ENCODE measurements at places on chromosomes 3 and 15. TPM values are rescaled to one million over a fixed set of nuclear protein-coding genes. Genes with fewer than 3 reads are reported as not detected.

GRCh38 chr15:32028921-32029320 lies 1.4 kb upstream of the CHRNA7 start:
- no peak for DNase-seq

GRCh38 chr3:62604751-62605351 lies 231.5 kb upstream of the FEZF2 start:
- no peak for DNase-seq

- DNase-seq, result no peak
These were observed 41.2 kb downstream of the TIMP4 start for GRCh38 chr3:12117473-12117872.

DNA sequence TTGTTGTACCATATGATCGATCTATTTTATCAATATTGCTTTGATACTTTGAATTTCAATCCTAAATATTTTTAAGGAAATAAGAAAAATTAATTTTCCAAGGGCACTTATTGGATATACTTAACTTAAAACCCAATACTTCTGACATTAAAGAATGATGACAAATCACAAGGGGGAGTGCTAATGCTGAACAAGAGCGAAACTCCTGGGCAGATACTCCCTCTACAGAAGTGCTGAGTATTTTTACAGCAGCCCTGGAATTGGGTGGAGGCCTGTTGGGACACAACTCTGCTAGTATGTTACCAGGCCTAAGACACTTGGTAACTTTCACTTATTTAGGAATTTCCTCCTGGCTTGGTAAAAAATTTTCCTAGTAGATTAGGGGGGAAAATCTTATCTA lies 46.2 kb downstream of the DENND6A start:
- no peak for DNase-seq

GRCh38 chr3:162547321-162547720 lies 1050.7 kb downstream of the OTOL1 start:
- DNase-seq, result no peak

The STXBP5L gene
- not detected for total RNA-seq

The SLC22A14 gene
- 0.31 TPM for total RNA-seq

The FAM227B gene
- 7.5 TPM for total RNA-seq

DNA sequence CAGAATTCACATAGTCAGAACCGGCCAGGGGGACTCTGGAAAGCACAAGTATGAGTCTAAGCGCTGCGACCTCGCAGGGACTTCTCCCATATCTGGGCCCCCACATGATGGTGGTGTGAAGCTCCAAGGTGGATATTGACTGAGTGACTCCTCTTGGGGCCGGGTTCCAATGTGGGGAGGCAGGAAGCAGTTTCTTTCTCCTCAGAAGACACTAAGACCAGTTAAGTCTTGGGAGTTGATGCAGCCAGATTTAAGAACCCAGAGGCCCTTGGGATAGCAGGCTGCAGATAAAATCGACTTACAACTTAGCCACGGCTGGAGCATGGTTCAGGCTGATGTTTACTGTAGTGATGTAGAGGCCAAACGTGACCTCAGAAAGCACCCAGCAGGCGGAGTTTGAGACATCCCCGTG lies 55.4 kb upstream of the KLF13 start:
- no peak for DNase-seq

- DNase-seq, result no peak
These were observed 31.7 kb upstream of the ATG7 start for GRCh38 chr3:11240496-11240895.

The SERPINI2 gene
- total RNA-seq, result not detected

- DNase-seq, result peak; percentile 81
These were observed 20.6 kb downstream of the CDCP1 start for GRCh38 chr3:45125550-45126026.

DNA sequence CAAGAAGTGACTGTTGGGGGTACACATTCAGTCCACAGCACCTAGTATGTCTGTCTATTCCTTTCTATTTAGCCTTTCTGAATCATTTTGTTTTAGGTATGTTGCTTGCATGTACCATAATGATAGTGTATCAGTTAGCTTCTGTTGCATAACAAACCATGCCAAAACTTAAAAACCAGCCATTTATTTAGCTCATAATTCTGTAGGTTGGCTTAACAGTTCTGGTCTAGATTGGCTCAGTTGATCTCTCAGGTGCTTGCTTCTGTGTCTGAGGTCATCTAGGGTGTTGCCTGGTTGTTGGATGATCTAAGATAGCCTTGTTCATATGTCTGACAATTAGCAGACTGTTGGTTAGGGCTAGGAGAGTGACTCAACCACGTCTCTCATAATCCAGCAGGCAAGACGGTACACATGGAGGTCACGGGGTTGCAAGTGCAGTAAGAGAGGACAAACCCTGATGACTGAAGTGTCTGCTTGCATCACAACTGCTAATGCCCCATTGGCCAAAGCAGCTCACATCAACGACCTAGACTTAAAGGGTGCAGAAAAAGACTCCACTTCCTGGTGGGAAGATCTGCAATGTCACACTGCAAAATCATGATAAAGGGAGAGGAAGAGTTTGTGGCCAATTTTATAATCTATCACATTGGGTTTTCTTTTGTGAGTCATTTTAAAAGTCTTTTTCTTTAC lies 6.8 kb upstream of the PDCD6IP start:
- no peak for DNase-seq

- no peak for DNase-seq
These were observed 43.2 kb upstream of the RAB6B start for GRCh38 chr3:133938770-133939462.

The SLC9A9 gene
- total RNA-seq, result 3.8 TPM

The RTP1 gene
- total RNA-seq, result not detected

DNA sequence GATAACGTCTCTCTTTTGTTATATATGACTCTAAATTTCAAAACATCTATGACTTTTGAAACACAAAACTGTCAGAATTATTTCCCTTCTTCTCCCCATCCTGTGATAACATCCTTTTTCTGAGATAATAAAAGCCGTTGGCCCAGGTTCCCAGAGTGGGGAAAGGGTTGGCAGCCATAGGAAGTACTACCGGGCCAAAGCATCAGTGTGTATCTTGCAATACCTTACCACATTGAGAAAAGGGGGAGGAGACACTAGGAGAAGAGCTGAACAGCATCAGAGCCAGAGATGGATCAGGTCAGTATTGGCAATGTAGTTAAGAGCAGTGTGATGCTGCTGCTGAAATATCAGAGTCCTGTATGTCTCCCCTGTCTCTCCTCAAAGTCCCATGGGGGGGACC lies 210.0 kb upstream of the PROK2 start:
- no peak for DNase-seq

DNA sequence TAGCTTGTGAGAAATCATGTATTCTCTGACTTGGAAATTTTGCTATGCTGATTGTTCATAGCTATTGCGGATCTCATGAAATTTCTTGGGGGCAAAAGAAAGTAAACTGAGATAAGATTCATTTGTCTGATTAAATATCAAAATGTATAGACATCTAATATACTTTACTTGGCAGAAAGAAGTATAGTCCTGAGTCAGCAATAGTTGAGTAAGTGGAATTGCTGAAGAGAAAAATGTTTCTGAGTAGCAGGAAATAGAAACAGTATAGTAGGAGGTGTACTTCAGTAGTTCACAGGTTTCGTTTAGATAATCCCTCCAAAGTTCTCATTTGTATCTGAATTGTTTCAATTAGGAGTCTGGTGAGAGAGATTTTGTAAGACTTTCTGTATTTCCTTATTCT lies 705.9 kb downstream of the MCTP2 start:
- no peak for DNase-seq

The CYP19A1 gene
- total RNA-seq, result 0.68 TPM

DNA sequence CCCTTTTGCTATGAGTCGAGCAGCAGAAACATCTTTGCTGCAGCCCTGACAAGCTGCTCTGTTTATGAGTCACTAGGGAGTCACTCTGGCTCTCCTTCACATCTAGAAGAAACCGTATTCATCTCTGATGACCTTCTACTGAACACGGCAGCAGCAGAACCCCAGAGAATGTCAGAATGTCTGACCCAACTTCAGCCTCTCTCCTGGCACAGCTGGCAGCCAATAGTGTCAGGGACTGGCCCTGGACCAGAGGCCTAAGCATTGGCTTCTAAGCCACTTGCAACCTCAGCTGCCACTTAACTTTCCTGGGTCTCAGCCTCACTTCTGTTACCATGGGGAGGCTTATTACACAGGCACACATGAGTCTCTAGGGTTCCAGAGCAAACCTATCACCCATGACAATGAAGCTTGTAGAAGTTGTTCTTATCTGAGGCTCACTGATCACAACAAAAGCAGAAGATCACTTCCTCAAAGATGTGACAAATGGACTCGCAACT lies 184.1 kb upstream of the TLE3 start:
- DNase-seq, result no peak

GRCh38 chr3:37753428-37753827 lies 108.3 kb upstream of the CTDSPL start:
- DNase-seq, result no peak

DNA sequence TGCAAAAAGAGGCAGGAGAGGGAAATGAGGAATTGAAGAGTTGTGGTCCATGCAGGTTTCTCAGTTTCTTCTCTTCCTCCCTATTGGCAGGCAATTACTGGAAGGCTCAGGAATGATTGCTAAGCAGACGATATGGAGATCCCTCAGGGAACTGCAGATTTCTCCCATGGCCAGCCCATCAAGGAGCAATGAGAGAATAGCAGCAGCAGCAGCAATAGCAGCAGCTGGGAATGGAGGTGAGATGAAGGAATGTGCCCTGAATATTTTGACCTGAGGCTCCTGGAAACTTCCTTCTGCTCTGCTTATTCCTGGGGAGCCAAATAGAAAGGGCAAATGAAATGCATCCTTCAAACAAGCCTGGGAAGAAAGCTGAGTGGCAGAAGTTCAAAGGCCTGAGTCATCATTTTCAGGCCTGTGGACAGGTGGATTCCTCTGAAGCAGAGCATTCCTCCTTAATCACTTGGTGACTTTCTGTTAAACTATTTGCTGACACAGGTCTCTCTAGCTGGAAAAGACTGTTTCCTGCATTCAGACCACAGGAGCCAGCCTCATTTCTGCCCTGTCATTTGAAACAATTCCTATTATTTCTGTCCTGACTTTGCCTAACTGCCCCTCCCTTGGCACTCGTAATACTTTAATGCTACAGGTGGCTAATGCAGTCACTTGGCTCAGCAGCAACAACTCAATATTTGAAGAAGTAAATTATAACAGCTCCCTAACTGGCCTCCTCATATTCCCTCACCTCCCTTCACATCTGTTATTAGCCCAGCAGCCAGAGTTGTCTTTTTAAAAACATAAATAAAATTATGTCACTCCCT lies 146.9 kb upstream of the GADL1 start:
- no peak for DNase-seq

The PROS1 gene
- total RNA-seq, result 8.3 TPM

- no peak for DNase-seq
These were observed 341.0 kb upstream of the RASGRP1 start for GRCh38 chr15:38905632-38906031.

The PLAAT1 gene
- total RNA-seq, result 6.8 TPM

DNA sequence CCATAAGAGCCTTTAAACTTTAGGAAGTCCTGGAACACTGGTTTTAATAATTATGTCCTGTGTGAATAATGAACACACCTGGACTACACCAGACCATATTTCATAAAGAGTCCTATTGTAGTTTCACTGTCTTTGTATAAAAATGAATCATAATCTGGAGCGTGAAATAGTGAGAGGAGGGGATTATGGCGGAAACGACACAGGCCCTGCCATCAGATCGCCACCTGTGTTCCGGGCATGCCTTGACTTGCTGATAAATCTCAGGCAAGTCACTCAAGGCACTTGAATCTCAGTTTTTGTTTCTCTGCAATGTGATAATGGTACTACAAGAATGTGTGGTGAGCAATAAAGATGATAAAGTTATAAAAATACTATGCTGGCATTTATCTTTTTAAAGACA lies 995.5 kb downstream of the MCTP2 start:
- no peak for DNase-seq

The BSN gene
- 0.10 TPM for total RNA-seq

GRCh38 chr3:190031887-190032752 lies 88.6 kb downstream of the P3H2 start:
- DNase-seq, result no peak

DNA sequence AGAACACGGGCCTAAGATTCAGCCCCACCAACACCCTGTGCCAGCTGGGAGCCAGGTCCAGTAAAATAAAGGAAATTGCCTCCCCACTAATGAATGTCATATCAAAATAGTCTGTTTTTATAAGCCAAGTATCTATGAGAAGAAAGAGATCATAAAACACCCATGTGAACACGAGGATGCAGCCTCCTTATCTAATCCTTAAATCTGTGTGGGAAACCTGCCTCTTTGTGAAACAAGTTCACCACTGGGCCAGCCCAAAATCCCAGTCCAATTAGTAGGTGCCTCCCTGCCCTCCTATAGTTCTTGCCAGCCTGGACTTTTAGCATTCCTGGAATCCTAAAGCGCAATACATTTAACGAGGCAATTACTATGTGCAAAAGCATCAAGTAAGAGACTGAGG lies 42.0 kb downstream of the SCAPER start:
- no peak for DNase-seq

The UBA3 gene
- total RNA-seq, result 29.3 TPM

DNA sequence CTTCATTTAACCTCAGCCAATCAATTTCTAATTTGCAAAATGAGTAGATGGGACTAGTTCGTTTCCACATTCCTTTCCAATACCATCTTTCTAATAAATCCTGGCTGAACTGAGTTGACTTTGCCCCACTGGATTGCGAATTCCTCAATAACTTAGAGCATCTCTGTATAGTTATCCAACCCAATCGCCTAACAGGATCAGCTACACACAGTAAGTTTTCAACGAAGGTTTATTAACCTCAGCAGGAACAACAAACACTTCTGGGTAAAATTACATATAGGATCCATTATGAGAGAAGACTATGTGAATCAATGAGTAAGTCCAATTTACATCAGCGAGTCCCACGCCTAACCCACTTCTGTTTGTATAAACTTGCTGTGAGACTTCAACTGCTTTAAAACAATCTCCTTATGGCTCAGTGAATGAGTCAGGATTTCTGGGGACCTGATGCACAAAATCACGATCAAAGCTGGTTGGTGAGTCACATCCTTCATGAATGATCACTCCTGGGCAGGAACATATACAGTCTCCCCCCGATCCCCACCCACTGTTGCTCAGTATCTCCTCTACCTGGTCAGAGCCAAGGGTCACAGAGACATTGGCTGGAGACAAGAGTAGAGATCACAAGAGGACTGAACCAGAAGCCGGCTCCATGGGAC lies 142.8 kb downstream of the EDEM1 start:
- no peak for DNase-seq

DNA sequence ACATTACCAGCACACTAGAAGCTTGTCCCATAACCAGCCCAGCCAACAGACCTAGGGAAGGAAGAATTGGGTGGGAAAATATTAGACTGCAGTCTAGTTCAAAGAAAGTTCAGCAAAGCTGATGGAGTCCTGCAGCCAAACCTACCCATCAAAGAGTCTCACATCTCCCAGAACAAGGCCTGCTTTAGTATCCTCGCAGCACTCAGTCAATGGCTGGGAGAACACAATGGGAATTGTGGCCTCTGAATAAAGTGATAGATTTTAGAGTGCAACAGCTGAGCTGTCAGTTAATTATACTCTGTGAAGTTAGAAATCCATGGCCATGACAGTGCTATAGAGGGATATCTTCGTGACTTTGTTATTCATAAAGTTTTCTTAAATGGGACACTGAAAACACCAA lies 207.2 kb upstream of the NAALADL2 start:
- no peak for DNase-seq

Measured in gastrocnemius medialis (tissue), 4 donors.